ENCODE measurements at places on chromosomes 13 and 19.

- peak; percentile 59 for DNase-seq
Measured at GRCh38 chr19:40523322-40524047, 53.2 kb upstream of the SHKBP1 start.

GRCh38 chr13:35768073-35768472 is 291.6 kb upstream of the MAB21L1 start:
- DNase-seq: no peak

DNA sequence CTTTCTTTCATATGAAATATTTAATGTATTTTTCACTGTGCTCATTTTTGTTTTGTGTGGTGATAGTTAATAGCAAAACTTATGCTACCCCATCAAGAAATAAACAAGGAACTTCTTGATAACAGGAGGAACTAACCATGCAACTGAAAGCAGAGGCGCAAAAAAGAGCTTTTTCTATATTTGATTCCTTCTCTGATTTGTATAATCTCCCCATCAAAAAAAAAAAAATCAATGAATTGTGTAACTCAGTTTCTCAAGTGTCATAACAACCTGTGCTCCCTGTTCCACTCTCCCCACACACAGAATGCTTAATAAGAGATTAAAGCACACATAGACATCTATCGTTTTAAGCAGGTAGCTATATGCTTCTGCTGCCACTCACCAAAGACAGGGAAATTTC is 67.3 kb upstream of the MED4 start:
- no peak for DNase-seq

GRCh38 chr13:104693126-104693525 is 1626.9 kb upstream of the SLC10A2 start:
- no peak for DNase-seq

- DNase-seq: no peak
Measured at GRCh38 chr13:113537909-113538688, 46.5 kb upstream of the TFDP1 start.
